Left colon (tissue), 2 donors: ENCODE measurements at places on chromosomes 2 and 18.

DNA sequence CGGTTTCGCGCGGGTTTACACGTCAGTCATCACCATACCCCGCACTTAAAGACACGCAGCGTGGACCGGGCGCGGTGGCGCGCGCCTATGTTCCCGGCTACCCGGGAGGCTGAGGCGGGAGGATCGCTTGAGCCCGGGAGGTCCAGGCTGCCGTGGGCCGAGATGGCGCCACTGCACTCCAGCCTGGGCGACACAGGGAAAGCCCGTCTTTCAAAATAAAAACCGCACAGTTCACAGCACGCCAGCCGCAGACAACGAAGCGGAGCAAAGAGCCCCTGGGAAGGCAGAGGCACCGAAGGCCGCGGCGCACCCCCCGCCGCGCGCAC is 328 bp downstream of the DTYMK start:
- DNase-seq: no peak

DNA sequence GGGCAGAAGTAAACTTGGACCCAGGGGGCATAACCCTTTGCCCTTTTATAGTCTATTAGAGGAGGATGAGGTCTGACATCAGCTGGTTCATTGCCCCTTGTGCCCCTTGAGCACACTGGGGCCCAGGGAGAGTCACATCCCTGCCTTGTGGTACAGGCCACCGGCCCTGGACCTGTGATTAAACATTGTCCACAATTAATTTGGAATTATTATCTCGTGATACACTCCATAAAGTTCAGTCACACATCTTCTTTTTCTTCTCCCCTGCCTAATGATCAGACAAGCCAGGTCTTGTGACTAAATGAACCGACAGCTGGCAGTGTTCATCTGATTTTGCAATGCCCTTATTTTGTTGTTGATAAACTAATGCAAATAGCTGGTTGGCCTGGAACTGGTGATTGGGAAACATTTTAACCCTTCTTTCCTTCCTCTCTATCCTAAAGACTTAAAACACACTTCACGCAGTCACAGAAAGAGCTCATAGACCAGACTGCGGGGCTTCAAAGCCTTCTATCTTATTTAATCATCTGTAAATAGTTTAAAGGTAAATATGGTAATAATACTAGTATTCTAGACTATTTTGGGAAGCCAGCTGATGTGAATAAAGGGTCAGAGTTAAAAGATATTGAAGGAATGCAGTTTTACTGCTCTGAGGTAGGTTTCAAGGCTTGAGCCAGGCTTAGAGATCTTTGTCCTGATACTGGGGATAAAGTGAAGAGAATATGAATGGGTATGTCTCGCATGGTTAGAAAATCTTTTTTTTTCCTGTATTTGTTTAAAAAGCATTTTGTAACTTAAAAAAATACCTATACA is 13.4 kb downstream of the IL1R1 start:
- DNase-seq: no peak

DNA sequence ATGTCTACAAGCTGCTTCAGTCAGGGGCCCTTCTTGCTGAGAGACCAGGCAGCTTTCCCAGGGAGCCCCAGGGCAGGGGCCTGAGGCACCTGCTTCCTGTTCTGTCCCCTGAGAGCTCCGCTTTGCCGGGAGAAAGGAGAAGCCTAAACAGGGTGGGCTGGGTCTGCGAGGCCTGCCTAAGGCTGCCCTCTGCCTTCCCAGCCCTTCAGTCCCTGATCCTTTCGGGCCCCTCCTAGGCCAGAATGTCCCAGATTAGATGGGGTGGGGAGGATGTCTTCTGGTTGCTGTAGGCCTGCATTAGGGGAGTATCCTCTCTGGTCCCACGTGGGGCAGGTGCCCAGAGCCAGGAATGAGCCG is 72.4 kb downstream of the TGOLN2 start:
- no peak for DNase-seq

- DNase-seq: no peak
Observed at GRCh38 chr18:23210526-23210925, 75.2 kb downstream of the CABLES1 start.

DNA sequence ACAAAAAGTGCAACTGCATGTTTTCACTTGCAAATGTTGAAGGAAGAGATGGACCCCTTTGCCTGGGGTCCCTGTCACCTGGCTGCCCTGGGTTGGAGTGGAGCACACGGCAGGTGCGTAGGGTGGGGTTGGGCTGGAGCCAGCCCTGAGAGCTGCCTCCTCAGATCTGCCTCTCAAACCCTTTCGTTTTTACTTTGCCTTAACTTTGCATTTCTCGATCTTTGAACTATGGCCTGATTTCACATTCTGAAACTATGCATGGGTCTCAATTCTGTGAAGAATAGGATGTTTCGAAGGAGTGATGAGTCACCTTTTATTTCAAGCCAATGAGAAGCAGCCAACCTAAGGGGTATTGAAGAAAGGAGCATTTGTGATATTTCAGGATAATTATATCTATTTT is 132.8 kb downstream of the ACOXL start:
- no peak for DNase-seq

GRCh38 chr2:11998626-11999378 is 252.4 kb downstream of the LPIN1 start:
- no peak for DNase-seq

- no peak for DNase-seq
Observed at GRCh38 chr2:150350500-150350899, 137.0 kb downstream of the RND3 start.

GRCh38 chr2:152583512-152584229 is 133.6 kb downstream of the PRPF40A start:
- no peak for DNase-seq

DNA sequence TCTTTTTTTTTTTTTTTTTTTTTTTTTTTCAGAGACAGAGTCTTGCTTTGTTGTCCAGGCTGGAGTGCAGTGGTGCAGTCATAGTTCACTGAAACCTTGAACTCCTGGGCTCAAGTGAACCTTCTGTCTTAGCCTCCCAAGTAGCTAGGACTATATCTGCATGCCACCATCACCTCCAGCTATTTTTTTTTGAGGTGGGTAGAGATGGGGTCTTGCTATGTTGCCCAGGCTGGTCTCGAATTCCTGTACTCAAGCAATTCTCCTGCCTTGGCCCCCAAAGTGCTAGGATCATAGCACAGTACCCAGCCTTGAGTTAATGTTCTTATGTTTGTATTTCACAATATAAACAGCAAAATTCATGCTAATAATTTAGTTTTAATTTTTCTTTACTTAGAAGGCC is 62.9 kb upstream of the IGFBP2 start:
- DNase-seq: no peak

- DNase-seq: peak; percentile 61
Observed at GRCh38 chr2:134139611-134140010, 114.3 kb upstream of the MGAT5 start.

GRCh38 chr18:10141559-10141958 is 227.7 kb downstream of the VAPA start:
- DNase-seq: no peak

DNA sequence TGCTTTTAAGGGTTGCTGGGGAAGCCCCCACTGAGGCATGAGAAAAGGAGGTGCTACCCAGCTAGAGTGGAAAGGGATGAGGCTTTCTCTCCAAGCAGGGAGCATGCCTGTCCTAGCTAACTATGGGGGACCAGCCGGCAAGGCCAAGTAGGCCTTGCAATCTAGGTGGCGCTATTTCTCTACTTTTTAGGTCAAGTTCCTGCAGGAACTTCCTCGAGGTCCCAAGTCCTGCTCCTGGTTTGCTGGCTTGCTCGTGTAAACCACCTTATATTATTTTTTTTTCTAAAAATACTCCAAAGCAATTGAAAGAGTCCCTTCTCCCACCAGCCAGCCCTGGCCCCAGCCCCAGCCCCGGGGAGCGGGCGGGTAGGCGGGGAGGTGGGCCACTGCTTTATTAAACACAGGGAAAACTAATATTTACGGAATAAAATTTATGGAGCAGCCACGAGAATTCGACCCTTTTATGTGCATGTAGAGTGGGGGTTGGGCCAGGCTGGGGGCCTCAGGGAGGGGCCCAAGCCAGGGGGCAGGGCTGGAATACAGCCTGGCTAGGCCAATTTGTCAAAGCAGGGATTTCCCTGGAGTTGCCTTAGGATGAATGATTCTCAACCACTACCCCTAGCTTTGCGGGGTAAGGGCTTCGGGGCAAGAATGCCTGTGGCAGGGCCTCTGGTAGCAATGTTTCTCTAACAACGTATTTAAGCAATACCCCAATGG is 12.8 kb upstream of the IHH start:
- DNase-seq: peak; percentile 59

- DNase-seq: no peak
Observed at GRCh38 chr2:8002765-8003393, 679.0 kb upstream of the ID2 start.

- DNase-seq: no peak
Observed at GRCh38 chr18:59446012-59446411, 86.9 kb upstream of the LMAN1 start.

GRCh38 chr2:54728669-54729120 is 5.2 kb downstream of the EML6 start:
- no peak for DNase-seq

DNA sequence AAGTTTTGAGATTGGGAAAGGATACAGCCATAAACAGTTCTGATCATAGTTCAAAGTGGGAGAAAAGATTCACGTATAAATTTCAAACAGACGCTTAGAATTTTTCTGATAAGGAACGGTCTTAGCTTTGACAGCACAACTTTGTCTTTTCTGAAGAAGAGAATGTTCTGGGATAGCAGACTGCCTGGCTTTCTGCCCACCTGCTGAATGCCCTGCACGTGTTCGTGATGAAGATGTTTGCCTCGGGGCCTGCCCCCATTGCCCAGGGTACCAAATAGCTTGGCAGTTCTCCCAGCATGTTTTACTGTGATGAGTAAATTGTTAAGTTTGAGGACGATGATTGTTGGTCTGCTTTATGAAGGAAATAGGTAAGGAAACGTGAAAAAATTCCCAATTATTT is 4.6 kb downstream of the MRPL33 start:
- no peak for DNase-seq

DNA sequence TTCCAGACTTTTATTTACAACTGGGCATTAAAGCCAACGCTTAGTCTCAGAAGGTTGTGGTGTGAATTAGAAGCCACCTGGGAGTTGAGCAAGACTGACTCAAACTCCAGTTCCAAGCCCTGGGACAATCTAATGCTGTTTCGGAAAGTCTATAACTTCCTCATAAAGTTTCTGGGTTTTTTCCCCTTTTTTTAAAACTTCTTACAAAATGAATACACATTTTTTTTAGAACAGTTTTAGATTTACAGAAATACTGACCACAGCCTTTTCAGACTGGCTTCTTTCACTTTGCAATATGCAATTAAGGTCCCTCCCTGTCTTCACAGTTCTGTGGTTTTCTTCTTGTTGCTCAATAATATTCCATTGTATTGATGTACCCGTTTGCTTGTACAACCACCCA is 115.9 kb upstream of the TWIST2 start:
- no peak for DNase-seq

DNA sequence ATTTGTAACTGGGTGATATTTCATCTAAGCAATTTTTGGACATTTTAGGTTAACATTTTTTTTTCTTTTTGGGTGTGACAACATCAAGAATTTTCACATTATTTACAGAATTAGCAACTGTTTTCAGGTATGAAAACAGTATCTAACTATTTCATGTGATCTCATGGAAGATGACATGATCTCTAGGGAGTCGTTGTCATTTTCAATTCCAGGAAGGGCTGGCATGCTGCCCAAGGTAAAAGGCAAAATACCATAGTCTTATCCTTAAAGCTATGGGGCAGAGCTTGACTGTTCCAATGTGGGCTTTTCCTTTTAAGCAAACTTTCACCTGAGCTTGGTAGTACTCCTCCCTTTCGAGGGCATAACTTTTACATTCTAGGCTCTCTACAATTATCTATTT is 443.7 kb downstream of the DSEL start:
- DNase-seq: no peak

DNA sequence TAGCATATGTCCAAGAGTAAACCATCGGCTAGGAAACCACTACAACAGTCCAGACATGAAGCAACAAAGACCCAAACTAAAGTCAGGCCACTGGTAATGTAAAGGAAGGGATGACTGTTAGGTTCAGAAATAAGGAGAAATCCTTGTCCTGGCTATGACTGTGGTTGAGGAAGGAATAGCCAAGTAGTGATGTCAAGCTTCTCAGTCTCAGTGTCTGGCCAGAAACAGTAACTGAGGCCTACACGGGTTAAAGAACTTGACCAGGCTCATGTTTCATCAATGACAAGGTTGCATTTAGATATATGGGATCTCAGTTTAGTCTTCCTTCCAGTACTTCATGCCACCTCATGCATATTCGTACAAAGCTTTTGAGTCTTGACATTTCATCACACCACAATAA is 162.0 kb downstream of the ETAA1 start:
- DNase-seq: no peak

GRCh38 chr2:43278564-43279220 is 52.3 kb upstream of the ZFP36L2 start:
- no peak for DNase-seq

GRCh38 chr2:68318914-68319397 is 793 bp downstream of the CNRIP1 start:
- DNase-seq: peak; percentile 14

DNA sequence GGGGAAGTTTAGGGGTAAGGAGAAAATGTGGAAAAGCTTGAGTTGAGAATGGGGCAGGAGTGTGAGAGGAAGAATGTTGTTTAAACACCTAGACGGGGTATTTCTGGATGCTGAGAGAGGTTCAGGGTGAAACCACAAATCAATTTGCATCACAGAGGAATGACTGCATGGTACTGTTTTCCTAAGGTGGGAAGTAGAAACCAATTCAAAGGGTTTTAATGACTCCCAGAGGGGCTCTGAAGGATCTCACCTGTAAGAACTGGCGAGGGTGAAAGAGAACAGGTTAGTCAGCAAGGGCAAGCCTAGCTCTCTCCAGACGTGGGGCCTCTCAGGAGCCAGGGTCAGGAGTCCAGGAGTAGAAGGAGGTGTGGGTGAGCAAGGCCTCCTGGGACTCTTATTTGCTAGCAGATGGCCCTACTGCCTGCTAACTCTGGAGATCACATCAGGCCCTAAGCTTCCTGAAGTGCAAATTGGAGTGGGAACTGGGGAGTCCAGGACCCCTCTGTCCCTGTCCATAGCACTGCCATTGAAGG is 133.0 kb upstream of the CELF4 start:
- DNase-seq: no peak

DNA sequence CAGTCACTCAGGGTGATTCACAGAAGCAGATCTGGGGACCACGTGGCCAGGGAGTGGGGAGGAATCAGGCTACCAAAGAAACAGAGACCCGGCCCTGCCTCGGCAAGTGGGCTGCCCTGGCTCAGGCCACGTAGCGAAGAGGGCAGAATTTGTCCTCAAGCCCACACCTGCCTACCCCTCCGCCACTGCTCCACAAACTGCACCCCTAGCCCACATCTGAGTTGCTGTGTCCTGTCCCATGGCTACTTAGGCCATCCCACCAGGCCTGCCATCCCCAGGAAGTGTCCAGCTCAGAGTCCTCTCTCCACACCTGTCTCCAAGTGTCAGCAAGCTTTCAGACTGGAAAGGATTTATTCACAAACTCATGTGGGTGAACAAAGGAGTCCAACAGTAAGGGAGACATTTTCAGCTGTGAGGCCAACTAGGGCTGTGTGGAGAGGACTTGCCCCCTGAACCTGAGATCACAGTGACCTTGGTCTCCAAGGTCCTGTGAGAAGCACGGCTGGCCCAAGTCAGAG is 31.7 kb upstream of the ASPRV1 start:
- DNase-seq: no peak
